ENCODE measurements at places on chromosomes 5 and 9.

DNA sequence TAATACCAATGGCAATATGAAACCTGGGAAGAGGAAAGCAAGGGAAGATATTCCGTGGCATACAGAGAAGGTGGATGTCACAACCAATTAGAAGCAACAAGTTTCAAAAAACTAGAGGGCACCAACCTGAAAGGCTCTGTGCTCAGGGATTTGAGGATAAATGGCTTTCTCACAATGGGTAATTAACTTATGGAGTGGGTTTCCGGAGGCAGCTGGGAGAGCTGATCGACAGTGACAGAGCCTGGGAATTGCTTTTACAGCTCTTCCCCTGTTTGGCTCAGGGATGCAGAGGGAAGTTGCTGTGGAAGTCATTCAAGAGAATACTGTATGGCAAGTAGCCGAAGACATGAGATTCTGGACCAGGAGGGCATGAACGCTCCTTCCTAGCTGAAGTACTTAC is 237.0 kb downstream of the KIF4B start:
- no peak for DNase-seq

DNA sequence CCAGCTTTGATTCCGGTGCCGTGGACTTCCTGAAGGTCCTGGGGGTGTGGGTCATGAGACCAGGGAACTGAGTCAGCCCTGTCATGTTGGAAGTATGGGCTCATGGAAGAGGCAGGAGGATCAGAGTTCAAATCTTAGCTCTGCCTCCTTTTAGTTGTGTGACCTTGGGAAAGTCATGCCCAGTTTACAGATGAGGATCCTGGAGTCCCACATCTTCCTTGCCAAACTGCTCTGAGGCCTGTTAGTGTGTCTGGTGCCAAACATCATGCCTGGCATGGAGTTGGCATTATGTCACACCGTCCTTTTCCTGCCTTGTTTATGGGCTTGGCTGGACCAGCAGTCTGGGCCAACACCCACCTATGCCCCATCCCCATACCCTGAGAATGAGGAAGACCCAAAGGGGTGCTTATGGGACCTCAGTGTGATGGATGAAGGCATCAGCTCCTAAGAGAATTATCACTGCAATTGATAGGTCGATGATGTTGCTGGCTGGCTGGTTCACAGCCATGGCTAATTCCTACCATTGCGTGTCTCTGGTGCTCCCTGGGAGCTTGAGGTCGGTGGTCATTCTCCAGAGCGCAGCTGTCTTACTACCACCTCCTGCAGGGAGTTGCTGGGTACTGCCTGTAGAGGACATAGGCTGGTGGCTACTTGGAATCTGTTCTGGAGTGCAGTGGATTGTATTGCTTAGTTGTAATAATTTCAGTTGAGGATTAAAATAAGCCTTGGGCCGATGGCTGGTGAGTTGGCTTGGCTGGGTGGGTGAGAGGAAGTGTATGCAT is 140.5 kb upstream of the PITX1 start:
- DNase-seq: no peak

GRCh38 chr5:119524485-119524884 is 72.2 kb downstream of the HSD17B4 start:
- DNase-seq: no peak

GRCh38 chr9:6782981-6783380 is 25.2 kb downstream of the KDM4C start:
- DNase-seq: no peak

- DNase-seq: no peak
Measured at GRCh38 chr9:84991514-84991870, 322.0 kb downstream of the NTRK2 start.

DNA sequence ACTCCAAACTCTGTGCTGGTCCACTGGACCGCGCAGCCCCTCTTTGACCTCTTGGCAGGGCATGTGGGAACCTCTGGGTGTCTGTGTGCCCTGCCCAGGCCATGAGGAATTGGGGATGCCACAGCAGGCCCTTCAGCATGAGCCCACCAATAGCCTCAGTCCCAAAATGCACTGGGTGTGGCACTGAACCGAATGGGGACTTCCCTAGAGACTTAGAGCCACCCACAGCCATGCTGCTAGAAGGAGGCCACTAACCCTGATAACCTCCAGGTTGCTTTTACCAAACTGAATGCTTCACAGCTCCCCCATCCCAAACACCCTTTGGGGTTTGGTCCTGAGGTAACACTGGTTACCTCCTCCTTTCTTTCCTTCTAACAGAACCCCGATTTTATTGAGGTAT is 302.7 kb downstream of the PIK3R1 start:
- no peak for DNase-seq

DNA sequence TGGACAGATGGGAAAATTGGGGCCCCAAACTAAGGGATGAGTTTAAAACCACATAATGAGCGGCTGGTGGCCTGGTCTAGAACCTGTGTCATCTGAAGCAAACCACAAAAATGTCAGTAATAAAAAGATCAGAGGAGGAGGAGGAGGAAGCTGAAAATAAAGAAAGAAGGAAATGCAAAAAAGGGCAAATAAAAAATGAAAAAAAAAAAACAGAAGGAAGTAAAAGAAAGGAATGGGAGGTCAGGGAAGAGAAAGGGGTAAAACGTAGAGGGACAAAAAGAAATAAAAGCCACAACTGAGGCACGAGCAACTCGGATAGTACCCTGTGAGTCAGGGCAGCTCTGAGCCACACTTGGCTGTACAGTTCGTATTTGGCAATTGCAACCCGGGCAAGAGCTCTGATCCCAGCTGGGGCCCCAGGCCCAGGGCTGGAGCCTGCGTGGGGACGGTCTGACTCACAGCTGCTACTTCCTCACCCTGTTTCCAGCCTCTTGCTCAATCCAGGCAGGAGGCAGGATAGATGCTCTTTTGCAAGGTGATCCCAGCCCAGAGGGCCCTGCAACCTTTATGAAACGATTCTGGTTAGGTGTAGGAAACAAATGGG is 137.9 kb upstream of the TRIM32 start:
- no peak for DNase-seq

- DNase-seq: no peak
Measured at GRCh38 chr5:174166231-174167079, 120.9 kb downstream of the NSG2 start.

GRCh38 chr5:81787474-81788242 is 36.8 kb upstream of the SSBP2 start:
- no peak for DNase-seq

DNA sequence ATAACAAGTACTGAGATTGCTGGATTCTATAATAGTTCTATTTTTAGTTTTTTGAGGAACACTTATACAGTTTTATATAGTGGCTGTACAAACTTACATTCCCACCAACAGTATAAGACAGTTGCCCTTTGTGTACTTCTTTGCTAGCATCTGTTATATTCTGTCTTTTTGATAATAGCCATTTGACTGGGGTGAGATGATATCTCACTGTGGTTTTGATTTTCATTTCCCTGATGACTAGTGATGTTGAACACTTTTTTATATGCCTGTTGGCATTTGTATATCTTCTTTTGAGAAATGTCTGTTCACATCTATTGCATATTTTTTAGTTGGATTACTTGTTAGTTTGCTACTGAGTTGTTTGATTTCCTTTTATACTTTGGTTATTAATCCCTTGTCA is 204.1 kb upstream of the SMC2 start:
- no peak for DNase-seq

- DNase-seq: no peak
Measured at GRCh38 chr9:131046093-131046380, 37.1 kb downstream of the LAMC3 start.

- no peak for DNase-seq
Measured at GRCh38 chr5:114416254-114416653, 54.4 kb downstream of the KCNN2 start.

DNA sequence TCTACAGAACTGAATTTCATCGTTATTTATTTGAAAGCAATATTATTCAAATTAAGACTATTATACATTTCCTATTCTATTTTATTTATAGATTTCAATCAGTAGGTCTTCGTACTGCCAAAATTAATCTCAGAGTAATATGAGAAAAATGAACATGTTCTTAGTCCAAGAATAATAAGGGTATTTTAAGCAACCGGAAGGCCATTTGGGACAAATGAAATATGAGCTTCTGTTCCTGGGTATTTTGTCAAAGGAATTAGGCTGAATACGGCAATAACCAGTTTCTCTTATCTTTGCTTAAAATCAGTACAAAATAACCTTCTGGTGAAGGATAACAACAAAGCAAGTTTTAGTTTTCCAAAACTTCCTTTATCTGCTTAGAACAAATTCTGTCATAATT is 410.3 kb upstream of the PRR16 start:
- no peak for DNase-seq

GRCh38 chr9:12884736-12885395 is 110.0 kb downstream of the LURAP1L start:
- DNase-seq: no peak

DNA sequence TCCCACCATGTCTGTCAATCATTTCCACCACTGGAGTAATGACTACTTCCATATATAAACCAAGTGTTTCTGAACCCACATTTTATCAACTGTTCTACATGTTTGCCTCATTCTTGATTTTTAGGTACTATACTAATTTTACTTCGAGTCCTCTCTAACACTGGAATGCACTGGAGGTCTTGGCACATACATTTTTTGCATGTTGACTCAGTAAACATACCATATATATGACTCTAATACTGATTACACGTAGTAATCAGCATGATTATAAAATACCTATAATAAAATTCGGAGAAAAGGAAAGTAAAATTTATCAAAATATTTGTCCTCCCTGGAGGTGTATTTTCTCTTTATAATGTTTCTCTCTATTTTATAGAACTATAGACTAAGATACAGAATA is 621.7 kb upstream of the NUDT12 start:
- no peak for DNase-seq

- DNase-seq: peak; percentile 19
Measured at GRCh38 chr5:149730620-149731331, 666 bp downstream of the PPARGC1B start.

- no peak for DNase-seq
Measured at GRCh38 chr5:73564018-73564417, 1.4 kb downstream of the ANKRA2 start.

DNA sequence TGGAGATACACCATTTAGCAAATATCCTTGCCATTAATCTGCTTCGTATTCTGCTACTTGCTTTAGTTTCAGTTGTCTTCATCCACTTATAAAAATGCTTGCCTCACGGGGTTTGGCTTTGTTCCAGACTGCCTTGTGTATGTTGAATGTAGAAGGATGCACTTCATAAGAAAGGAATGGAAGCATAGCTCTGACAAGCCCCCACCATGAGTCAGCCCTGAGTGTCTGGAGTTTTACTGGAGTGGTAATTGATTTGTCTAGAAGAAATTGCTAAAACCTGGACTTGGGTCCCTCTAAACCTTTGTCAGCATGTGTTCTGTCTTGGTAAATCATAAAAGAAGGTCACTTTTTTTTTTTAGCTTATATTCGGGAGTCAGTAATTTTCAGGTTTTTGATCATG is 4.6 kb downstream of the TEX48 start:
- DNase-seq: no peak

- DNase-seq: no peak
Measured at GRCh38 chr5:135013947-135014570, 20.0 kb downstream of the PITX1 start.

DNA sequence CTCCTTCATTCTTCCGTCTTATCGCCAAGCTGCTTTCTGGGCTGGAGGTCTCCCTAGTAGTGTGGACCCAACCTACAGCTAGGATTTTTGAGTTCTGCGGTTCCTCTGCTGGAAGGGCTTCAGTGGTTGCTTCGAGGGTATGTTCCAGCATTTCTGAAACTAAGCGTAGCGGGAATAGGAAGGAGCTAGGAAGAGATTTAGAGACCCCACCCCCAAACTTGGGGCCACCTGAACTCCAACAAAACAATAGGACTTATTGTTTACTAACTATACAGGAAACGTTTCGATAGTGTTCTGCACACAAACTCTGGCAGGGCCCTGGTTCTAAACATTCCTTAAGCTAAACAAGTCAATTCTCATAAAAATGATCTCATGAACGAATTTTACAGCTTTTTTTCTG is 346.7 kb downstream of the PLK2 start:
- DNase-seq: no peak

DNA sequence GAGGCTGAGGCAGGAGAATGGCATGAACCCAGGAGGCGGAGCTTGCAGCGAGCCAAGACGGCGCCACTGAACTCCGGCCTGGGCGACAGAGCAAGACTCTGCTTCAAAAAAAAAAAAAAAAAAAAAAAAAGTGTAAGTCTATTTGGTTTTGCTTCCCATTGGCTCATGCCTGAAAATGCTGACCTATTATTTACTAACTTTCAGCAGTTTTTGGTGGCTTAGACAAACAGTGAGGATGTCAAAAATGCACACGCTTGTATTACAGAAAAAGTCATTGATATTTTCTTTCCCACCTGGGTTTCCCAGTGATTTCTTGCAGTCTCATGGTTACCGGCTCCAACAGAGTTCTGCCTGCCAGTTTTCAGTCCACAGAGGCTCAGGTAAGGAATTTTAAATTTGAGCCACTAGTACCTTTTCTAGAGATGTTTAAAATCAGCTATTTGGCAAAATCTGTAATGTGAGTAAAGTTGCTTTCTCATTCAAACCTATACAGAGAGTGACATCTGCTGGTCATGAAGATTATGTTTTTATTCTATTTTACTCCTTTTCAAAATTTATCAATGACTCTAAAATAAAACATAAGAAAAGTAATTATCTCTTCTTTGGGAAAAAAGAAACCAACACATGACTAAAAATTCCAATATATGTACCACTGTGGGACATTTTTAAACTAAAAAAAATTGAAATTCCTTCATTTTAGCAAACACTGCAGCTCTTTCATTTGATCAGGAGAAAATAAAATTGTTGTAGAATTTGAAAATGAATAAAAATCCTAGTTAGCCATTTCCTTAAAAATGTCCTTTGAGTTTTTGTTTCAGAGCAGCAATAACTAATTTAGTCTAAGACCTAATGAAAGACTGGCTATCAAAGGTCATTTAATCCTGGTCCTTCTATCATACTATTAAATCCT is 8.8 kb downstream of the FAM200C start:
- no peak for DNase-seq

DNA sequence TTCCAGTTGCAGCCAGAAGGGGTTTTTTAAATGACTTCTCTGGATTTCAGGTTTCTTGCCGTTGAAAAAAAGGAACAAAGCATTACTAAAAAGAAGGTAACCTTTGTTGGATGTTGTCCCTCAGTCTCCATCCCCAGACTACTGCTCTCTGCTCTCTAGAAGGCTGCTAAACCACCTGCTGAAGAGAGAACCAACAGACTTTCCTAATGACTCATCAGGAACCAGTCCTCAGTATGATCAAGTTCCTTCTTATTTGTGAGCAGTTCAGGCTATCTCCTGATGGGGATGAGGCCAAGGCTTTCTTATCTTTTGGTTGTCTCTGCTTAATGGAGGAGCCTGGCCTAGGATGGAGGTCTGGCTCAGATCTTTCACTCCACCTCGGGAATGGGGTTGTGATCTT is 4.1 kb downstream of the KIF4B start:
- DNase-seq: no peak

GRCh38 chr5:112511920-112512319 is 92.8 kb upstream of the EPB41L4A start:
- no peak for DNase-seq

Measured in T-helper 1 cell (primary cell).